CD4-positive, alpha-beta T cell treated with Interleukin-12 subunit alpha and Interleukin-12 subunit beta, for 1 hour (primary cell): ENCODE measurements at places on chromosomes 5 and 9.

DNA sequence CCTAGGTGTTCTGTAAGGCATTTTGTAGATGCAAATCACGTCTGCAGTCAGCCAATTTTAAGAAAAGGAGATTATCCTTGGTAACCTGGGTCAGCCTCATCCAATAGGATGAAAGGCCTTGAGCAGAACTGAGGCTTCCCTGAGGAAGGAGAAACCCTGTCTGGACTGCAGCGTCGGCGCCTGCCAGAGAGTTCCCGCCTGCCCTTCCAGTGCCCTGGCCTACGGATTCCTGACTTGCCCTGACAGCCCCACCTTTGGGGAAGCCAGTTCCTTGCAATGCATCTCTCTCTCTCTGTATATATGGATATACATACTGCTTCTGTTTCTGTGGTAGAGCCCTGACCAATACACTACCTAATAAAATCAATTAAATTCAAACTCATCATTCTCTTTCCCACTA is 66.2 kb upstream of the RUFY1 start:
- DNase-seq: no peak

DNA sequence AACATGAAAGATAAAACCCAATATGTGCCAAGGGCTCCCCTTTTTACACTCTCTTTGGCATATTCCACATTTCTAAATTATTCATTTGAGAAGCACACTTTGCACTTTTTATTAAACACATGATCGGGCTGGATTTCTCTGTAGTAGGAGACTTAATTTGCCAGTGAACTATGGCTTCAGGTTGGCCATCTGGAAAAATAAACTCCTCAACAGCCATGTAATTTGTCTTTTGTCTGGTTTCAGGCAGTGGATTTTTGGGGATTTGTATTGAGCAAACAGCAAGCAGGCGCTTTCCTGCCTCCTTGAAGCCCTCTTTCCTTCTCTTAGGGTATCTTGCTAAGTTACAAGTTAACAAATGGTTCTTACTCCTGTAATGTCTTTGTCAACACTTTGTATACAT is 73.0 kb upstream of the DMRTA1 start:
- DNase-seq: no peak

DNA sequence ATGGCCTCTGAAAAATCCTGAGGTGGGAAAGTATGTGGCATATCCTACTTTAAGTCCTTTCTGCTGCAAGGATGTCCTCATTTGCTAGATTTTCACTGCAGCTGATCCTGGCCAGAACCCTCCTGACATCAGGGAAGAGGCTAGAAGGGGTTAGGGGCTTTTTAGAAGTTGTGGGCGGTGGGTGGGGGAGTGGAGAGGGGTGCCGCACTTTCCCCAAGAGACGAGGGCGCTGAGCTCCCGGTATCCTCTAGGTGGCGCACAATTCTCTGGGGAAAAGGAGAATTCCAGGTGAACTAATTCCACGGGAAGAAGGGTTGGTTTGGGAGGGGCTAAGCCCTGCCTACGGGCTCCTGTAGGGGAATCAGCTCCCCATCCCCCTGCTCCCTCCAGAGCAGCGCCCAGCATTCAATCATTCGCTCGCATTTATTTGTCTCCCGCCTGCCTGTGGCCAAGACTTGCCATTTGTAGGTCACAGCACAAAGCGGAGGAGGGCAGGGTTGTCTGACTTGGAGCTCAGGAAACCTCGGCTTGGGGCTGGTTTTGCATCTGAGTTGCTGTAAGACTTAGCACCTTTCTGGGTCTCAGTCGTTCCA is 42.9 kb upstream of the HAND1 start:
- DNase-seq: no peak

GRCh38 chr9:6562871-6563430 is 82.6 kb downstream of the GLDC start:
- no peak for DNase-seq

- DNase-seq: peak; percentile 8
Measured at GRCh38 chr5:138282920-138283742, 8.7 kb upstream of the GFRA3 start.

GRCh38 chr9:128917151-128917849 is 3.5 kb upstream of the PHYHD1 start:
- DNase-seq: no peak

DNA sequence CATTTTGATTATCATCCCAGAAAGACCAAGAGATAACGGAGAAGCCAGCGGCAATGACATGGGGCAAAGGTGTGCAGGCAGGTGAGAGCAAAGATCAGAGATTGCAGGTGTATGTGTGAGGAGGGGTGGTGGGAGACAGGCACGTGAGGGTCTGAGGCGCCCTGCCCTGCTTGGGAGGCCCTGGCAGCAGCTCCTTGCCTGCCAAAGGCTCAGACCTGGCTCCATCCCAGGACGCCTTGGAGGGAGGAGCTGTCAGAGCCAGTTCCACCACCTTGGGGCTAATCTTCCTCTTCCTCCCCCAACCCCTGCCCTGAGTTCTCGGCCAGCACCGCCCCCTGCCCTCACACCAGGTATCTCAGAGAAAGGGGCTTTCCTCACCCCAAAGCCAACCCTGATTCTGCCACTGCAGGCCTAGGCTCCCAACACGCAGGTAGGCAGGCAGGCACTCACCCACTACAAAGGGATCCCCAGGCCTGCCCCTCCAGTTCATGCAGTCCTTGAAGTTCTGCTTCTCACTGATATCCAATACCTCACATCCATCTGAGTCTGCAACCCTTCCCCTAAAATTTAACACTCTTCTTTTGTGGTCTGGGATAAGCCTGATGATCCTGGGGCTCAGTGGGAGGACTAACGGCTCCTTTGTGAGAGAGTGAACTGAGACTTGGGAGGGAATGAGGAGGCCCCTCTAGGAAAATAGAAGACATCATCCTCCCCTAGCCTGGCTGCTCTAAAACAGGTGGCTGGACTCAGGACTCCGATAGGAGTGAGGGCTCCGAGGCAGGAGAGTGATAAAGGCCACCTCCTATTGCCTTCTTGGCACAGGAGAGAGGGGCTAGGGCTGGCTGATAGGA is 1.8 kb downstream of the AQP3 start:
- DNase-seq: peak; percentile 51

GRCh38 chr5:150391986-150392385 is 20.7 kb downstream of the CD74 start:
- DNase-seq: no peak

- DNase-seq: no peak
Measured at GRCh38 chr5:78182838-78183237, 111.7 kb downstream of the AP3B1 start.

GRCh38 chr5:143094087-143094521 is 309.4 kb downstream of the NR3C1 start:
- DNase-seq: no peak

GRCh38 chr5:5628866-5629606 is 206.6 kb downstream of the ICE1 start:
- no peak for DNase-seq

DNA sequence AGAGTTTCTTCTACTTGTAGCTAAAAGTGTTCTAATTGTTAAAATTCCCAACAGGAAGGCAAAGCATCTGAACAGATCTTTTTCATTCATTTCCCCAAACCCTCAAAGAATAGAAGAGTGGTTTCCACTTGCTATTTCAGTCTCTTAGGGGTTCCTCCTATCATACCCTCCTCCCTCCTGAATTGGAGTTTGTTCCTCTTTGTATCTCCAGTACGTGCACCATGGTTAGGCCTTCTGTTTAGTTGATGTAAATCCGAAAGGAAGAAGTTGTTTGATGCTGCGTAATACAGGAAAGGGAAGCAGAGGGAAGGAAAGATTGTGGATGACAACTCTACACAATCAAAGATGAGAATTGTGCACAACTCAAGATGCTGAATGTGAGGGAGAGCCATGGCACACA is 303.6 kb downstream of the PIK3R1 start:
- no peak for DNase-seq

- DNase-seq: no peak
Measured at GRCh38 chr5:146528236-146528635, 12.2 kb upstream of the GPR151 start.

GRCh38 chr9:126166866-126167265 is 159.8 kb upstream of the MVB12B start:
- DNase-seq: no peak

- DNase-seq: no peak
Measured at GRCh38 chr5:74995926-74996325, 56.4 kb downstream of the GCNT4 start.
